PC-3 (cell line): ENCODE measurements at places on chromosomes 2 and 18.
A peak's percentile ranks its signal among the peaks of the same experiment; 100 is the strongest.

GRCh38 chr2:226495466-226496272 lies 304.0 kb downstream of the IRS1 start:
- no peak for DNase-seq

DNA sequence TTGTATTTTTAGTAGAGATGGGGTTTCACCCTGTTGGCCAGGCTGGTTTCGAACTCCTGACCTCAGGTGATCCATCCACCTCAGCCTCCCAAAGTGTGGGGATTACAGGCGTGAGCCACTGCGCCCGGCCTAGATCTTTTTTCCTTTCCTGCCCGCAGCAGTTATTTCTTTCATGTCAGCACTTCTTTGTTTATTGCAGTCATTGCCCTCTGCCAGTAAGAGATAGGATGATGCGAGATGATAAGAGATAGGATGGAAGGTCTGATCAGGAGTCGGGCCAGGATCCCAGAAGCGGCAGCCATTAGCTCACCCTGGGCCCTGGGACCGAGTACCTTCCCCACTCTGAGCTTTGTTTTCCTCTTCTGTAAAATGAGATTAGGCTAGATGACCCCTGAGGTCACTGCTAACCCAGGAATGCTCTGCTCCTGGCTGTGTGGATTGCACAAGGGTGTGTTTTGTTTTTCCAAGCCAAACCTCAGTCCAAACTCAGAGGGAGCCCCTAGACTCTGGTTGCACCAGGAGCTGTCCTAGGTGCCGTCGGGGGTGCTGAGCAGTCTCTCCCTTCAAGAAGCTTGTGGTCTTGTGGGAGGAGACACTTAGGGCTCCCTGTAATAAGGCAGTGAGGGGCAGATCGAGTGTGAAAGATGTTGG lies 63.3 kb downstream of the LPIN1 start:
- DNase-seq, result no peak

GRCh38 chr2:217307023-217307422 lies 447.2 kb upstream of the TNP1 start:
- no peak for DNase-seq

GRCh38 chr2:216696751-216697560 lies 1.6 kb upstream of the IGFBP5 start:
- peak; percentile 70 for DNase-seq

DNA sequence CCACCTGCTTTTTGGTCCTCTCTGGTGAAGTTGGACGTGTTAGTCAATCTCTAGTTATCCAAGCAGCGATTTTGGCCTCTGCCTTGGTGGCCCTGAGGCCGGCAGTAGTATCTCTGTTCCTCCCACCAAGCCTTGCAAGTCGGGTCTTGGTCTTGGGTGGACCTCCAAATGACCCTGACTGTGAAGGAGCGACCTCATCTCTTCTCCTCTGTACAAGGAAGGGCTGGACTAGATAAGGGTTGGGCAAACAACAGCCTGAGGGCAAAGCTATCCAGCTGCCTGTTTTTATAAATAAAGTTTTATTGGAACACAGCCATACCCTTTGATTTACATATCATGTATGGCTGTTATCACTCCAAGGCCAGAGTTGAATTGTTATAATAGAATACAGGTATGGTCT lies 74.6 kb upstream of the FOSL2 start:
- DNase-seq, result no peak

- peak; percentile 15 for DNase-seq
Measured at GRCh38 chr2:215188078-215188477, 49.7 kb upstream of the ABCA12 start.

DNA sequence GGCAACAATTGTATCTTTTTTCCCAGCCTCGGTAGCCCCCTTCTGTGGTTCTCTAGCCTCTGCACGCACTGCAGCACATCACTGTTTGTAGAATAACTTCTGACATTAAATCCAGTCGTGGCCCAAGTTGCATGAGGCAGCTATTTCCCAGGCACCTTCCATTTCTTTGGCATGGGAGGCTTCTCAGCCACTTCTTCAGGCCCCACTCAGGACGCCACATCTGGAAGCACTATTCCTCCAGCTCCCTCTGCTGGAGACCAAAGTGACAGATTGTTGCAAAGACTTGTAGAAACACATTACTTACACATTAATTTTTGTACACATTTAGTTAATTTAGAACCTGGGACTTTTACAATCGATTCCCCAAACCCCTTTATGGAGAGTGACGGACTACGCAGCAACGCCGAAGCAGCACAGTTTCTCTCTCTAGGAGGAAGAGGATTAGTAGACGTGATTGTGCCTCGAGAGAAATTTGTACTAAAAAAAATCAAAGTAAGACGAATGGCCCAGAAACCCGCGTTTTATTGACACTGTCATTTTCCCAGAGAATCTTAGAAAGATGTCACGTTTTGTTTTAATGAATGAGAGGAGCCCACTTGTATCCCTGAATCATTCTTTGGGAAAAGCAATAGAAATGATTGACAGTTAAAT lies 57.8 kb upstream of the RGPD5 start:
- DNase-seq, result peak; percentile 77

DNA sequence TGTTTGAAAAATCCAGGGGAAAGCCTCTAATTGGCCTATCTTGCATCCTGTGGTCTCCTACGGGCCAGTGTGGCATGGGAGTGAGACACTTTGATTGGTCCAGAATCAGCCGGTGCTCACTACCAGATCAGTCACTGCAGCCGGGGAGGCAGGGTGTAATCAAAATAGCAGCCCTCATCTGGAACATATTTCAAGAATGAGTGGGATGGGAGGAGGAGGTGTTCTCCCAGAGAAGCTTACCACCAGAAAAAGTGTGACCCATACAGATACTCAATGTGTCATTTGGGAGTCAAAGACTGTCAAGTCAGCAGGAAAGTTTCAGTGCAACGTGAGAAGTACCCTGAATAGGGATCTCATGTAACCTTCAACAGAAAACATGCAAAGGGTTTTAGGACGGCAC lies 393.9 kb upstream of the SLC14A2 start:
- no peak for DNase-seq

DNA sequence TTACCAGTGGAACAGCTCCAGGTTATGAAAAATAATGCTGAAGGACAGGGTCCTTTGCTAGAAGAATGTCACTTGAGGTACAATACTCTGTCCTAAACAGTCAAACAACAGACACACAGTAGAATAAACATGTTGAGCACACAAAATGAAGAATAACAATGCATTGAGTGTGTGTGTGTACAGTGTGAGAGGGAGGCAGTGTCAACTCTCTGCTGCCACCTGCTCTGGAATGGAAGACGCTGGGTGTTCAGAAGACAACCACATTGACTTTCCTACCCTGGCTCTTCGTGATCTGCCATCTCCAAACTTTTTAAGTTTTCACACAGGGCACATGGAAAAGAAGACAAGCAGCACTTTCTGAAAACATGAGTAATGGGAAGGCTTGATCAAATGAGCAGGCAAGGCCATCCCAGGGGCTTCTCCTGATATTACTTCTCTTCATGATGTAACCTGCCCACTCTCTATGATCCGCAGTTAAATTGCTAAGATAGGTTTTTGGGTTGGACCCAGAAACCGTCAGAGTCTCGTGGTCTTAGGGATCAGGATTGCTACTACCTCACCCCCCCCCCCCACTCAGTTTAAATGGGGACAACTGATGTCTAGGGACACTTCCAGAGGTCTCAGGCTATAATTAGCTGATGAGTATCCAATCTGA lies 533.2 kb upstream of the TNP1 start:
- no peak for DNase-seq

DNA sequence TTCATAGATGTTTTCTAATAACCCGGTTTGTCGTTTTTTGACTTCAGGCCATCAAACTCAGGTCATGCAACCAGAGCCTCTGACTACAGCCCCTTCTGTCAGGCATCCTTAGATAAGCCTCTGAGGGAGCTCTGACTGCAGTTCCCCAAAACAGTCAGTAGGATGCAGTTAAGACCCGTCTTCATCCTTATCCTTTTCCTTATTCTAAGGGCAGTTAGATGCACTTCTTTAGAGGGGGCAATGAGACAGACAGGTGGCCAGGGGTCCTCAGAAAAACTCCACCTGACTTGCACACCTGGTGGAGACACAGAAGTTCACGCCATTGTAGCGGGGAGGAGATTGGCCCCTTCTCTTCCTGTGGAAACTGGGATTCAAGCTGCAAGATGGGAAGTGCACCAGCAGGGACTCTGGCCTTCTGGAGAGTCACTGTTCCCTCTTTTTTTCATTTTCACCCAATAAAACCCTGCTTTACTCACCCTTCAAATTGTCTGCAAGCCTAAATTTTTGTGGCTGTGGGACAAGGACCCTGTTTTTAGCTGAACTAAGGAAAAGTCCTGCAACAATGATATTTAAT lies 104.8 kb upstream of the TFPI start:
- DNase-seq, result peak; percentile 51

DNA sequence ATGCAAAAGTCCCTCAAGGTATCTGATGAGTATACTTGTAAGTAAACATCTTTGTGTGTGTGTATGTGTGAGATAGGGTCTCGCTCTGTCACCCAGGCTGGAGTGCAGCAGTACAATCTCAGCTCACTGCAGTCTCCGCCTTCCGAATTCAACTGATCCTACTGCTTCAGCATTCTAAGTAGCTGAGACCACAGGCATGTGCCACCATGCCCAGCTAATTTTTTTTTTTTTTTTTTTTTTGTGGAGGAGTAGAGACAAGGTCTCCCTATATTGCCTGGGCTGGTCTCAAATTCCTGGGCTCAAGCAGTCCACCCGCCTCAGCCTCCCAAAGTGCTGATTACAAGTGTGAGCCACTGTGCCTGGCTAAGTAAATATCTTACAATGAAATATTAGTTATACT lies 23.2 kb downstream of the ADAM17 start:
- DNase-seq, result no peak

DNA sequence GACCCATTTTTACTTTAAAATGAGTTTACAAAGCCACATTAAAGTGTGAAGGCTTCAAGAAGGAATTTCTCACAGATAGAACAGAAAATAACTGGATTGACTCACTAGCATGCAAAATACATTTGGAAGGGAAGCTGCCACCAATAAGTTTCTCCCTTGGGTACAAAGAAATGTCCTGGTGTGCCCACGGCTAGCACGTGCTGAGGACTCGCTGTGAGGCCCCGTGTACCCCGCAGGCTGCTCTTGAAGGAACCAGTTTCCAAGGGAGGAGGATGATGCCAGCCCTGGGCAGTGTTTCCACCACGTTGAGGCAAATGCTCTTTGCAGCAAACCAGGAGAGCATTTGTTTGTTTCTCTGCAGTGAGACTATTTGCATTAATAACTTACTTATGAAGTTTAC lies 207.3 kb downstream of the SH3RF3 start:
- no peak for DNase-seq

DNA sequence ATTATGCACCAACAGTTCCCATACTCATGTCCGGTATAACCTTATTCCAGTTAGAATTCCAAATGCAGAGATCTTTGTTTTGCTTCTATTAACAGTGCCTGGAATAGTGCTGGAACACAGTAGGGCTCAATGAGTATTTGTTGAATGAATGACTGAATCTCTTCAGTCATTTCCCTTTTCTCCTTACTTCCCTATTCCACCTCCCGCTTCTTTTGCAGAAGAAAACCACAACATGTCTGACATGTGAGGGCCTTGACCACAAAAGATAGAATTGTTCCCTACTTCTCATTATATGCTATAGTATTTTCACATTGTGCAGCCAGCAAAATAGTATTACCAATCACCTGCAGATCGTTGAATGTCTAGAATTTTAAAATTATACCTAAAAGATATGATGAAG lies 19.5 kb upstream of the HNRNPLL start:
- DNase-seq, result no peak

- no peak for DNase-seq
Measured at GRCh38 chr18:34957864-34958259, 83.4 kb upstream of the MAPRE2 start.

DNA sequence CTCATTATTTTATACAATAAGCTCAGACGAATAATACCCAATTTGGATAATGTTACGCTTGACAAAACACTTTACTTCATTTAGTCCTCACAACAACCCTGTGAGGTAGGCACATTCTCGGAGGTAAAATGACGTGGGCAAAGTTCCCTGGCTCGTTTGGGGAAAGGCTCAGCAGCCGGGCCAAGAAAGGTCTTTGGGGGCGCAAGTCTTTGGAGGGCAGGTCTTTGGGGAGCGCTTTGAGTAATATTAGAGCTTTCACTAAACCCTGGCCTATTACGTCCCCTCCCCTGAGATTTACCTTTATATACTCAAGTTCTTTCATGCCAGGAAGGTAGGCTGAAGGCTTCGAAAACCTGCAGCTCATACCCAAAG lies 427 bp downstream of the RBKS start:
- no peak for DNase-seq

DNA sequence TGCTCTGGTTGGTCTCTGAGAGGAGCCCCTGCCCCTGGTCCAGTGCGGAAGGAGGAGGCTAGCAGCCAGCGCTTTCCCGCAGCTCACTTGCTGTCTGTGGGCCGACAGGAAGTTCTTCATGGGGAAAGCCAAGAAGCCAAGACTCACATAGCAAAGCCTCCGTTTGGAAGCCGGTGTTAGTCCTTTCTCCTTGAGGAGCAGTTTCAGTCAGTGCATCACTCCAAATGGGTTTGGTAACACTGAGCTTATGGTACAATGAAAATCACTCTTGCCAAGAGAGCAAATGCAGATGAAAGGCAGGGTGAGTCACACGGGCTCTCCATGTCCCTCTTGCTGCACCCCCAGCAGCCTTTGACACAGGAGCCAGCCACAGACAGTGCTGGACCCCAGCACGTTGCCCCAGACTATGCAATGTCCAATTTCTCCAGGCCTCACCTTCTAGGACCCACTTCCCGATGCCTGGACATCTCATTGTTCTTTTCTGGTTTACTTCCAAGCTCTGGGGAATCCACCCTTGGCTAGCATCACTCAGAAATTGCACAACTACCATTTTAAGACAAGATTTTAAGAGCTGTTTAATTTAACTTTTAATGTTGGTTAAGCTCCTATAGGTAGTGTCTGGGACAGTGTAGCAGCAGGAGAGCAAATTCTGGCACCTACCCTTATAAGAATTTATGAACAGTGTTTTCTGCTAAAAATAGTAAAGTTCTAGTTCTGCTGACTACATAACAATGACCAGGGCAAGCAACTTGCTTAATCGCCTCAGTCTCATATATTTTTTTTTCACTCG lies 174.9 kb downstream of the ASB1 start:
- DNase-seq, result peak; percentile 12

DNA sequence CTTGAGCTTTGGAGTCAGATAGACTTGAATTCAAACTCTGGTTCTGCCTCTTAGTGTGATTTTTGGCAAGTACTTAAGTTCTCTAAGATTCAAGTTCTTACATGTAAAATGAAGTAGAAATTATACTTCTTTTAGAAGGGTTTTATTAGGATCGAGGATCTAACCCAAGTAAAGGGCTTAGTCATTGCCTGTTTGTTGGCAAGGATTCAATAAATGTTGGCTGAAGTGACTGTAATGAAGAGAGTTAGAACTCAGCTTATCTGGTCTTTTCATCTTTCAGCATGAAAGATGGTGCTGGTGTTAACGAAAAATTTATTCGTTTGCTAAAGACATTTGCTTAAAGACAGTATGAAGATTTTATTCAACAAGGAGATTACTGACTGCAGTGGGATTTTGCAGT lies 315.9 kb upstream of the THUMPD2 start:
- peak; percentile 90 for DNase-seq

DNA sequence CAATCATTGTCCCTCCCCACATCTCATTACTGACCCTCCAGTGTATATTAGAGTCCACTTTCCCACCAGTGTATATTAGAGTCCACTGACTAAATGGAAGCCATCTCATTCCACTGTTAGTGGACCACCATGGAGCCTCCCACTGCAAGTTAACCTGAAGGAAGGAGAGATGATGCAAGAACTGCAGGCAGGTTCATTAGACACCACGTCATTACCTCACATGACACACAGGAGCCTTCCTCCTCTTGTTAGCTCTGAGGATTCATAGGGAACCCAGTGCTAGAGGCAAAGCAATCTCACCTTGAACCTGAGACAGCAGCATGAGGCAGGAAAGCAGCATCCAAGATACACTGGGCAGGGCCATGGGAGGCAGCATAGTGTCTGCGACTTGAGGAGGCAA lies 523 bp downstream of the REG3A start:
- no peak for DNase-seq

- no peak for DNase-seq
Measured at GRCh38 chr18:45805551-45805950, 19.9 kb upstream of the SIGLEC15 start.
